Stimulated activated CD4-positive, alpha-beta T cell treated with anti-CD3 and anti-CD28 coated beads, Interleukin-1b, Interleukin-23, amount 100 ng/mL, for 1 hour (primary cell): ENCODE measurements at places on chromosomes 2 and 18.

- no peak for DNase-seq
Measured at GRCh38 chr2:184449760-184450159, 148.6 kb upstream of the ZNF804A start.

DNA sequence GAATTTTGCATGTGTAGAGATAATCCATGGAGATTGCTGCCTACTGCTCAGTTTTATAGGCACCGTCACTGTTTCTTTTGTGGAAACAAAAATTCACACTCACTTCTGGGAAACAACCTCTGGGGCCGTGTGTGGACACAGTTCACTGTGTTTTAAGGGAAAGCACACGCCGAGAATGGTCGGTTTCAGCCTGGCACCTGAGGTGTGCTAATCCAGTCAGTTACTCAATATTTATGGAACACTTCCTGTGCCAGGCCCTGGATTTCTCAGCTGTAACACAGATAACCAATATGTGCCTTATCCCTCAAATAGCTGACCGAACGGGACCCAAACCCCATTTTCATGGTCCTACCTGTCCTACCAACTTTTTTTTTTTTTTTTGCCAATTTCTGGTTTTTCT is 179.6 kb downstream of the MGAT5 start:
- DNase-seq = no peak

GRCh38 chr2:144770616-144771230 is 250.8 kb upstream of the ZEB2 start:
- DNase-seq = no peak

DNA sequence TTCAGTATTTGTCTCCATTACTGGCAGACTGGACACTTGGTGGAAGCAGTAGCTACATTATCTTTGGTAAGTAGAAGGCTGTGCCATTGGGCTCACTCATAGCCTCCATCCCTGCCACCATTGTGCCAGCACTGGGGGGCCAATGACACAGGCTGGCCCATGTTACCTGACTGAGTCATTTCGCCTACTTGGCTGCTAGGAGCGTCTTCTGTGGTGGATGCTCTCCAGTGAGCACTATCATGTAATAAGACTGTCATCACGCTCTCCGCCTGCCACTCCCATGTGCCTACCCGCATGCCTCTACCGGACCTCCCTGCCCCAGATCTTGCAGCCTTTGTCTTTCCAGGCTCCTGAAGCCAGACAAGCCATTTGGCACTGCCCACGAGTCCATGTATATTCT is 56.2 kb downstream of the LONRF2 start:
- DNase-seq = no peak
